ENCODE measurements at places on chromosomes 5 and 9. TPM values are rescaled to one million over a fixed set of nuclear protein-coding genes. Genes with fewer than 3 reads are reported as not detected.

The NTRK2 gene
- not detected for total RNA-seq

DNA sequence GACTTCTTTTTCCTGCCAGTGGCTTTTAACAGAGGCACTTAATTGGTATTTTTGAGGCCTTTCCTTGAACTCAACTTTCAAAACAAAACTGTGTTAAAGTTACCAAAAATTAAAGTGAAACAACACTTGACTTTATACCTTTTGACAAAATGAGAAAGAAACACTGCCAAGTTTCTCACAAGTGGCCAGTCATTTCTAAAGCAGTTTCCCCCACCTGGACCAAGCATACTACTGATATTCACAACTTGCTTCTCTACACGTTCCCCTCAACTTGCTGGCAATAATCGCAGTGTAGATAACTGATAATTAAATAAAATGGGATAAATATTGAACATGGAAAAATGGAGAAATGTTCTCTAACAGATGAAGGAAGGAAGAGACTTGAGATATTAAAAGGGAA lies 135.7 kb downstream of the TLR4 start:
- no peaks in the 10 kb centered on the region for H3K4me1 ChIP-seq
- no peaks in the 10 kb centered on the region for H3K36me3 ChIP-seq
- DNase-seq: no peak
- no peak overlapping the region for H3K27ac ChIP-seq

The MLANA gene
- total RNA-seq: not detected

The PSMB7 gene
- total RNA-seq: 216 TPM

- no peaks in the 10 kb centered on the region for H3K4me1 ChIP-seq
- H3K4me3 ChIP-seq: no peak overlapping the region
- no peaks in the 10 kb centered on the region for H3K27me3 ChIP-seq
- no peak for DNase-seq
Measured at GRCh38 chr9:96484521-96484931, 34.6 kb downstream of the HABP4 start.

GRCh38 chr9:86356871-86357866 lies 3.0 kb upstream of the TUT7 start:
- H3K4me3 ChIP-seq: no peak overlapping the region
- no peaks in the 10 kb centered on the region for H3K36me3 ChIP-seq
- no peak overlapping the region for H3K27ac ChIP-seq
- no peaks in the 10 kb centered on the region for H3K27me3 ChIP-seq
- H3K4me1 ChIP-seq: peaks cover 6% of the 10 kb centered on the region

The MORN5 gene
- total RNA-seq: not detected

The MEIKIN gene
- not detected for total RNA-seq

GRCh38 chr5:35240892-35241291 lies 10.6 kb upstream of the PRLR start:
- H3K27ac ChIP-seq: no peak overlapping the region
- DNase-seq: no peak
- no peaks in the 10 kb centered on the region for H3K36me3 ChIP-seq
- no peaks in the 10 kb centered on the region for H3K27me3 ChIP-seq
- peaks cover 14% of the 10 kb centered on the region for H3K4me1 ChIP-seq
- no peak overlapping the region for H3K4me3 ChIP-seq

DNA sequence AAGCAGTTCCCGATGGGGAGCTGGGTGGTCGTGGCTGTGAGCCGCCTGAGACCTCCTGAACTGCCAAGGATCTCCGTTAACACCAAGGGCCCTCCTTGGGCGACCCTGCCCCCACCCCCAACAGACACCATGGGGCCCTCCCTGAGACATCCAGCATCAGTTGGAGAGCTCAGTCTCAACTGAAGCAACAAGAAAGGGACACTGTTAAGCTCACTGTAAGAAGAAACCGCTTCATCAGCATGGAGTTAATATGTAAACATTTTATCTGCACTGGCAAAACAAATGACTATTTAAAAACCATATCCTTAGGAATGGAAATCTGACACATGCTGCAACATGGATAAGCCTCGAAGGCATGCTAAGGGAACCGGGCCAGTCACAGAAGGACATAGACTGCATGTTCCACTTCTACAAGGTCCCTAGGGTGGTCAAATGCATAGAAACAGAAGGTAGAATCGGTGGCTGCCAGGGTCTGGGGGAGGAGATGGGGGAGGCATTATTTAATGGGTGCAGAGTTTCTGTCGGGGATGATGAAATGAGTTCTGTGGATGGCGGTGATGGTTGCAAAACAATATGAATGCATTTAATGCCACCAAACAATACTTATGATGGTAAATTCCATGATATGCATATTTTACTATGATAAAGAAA lies 47.4 kb downstream of the ROR2 start:
- H3K27me3 ChIP-seq: no peaks in the 10 kb centered on the region
- peaks cover 12% of the 10 kb centered on the region for H3K4me1 ChIP-seq
- no peaks in the 10 kb centered on the region for H3K36me3 ChIP-seq
- no peak overlapping the region for H3K27ac ChIP-seq
- DNase-seq: no peak
- no peak overlapping the region for H3K4me3 ChIP-seq

DNA sequence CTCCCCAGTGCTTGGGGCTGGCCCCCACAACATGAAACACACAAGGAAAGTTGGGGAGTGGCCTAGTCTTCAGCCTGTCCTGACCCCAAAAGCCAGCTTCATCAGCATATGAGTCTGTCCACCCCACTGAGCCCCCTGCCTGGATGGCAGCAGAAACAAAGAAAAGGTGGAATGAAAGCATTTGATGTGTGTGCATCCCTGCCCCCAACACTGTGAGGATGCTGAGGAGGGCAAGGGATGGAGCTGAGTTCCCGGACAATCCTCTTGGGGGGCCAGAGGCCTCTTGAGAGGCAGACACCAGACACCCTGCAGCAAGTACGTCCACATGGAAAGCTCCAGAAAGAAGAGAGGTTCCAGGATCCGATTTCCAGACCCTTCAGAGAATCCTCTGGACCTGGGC lies 113.5 kb upstream of the PPP1R26 start:
- DNase-seq: no peak
- H3K4me1 ChIP-seq: no peaks in the 10 kb centered on the region
- no peak overlapping the region for H3K4me3 ChIP-seq
- H3K27ac ChIP-seq: no peak overlapping the region
- no peaks in the 10 kb centered on the region for H3K27me3 ChIP-seq

The LCN15 gene
- total RNA-seq: not detected

GRCh38 chr5:142239394-142240159 lies 85.2 kb downstream of the SPRY4 start:
- no peaks in the 10 kb centered on the region for H3K27me3 ChIP-seq
- no peak overlapping the region for H3K4me3 ChIP-seq
- H3K36me3 ChIP-seq: no peaks in the 10 kb centered on the region
- peak overlapping the region; percentile 97 for H3K27ac ChIP-seq
- H3K4me1 ChIP-seq: peaks cover 49% of the 10 kb centered on the region
- peak; percentile 64 for DNase-seq

DNA sequence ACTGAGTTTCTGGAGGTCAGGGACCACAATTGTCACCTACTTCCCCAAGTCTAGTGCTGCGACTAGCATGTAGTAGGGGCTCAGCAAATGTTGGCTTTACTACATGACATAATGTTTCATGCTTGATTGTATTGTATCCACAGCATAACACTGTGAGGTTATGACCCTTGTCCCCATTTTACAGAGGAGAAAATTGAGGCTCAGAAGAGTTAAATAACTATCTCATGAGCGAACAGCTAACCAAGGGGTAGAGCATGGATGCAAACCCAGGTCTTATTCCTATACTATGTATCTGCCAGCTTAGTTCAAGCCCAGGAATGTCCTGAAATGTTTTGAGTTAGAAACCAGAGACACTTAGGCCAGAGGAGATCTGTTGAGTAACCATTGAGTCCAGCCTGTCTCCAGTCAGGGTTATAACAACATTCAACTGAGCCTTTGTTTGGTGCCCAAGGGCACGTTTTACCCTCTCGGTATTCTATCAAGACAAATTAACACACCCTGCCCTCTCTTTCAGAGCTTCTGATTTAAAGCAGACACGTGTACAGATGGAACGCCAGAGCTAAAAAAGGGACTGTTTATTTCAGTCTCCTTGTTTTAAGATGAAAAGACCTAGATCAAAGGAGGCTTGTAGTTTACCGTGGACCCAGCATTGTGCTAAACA lies 16.5 kb downstream of the ANGPTL2 start:
- DNase-seq: no peak
- H3K4me3 ChIP-seq: no peak overlapping the region
- H3K36me3 ChIP-seq: no peaks in the 10 kb centered on the region
- H3K27ac ChIP-seq: no peak overlapping the region
- H3K4me1 ChIP-seq: peaks cover 9% of the 10 kb centered on the region

DNA sequence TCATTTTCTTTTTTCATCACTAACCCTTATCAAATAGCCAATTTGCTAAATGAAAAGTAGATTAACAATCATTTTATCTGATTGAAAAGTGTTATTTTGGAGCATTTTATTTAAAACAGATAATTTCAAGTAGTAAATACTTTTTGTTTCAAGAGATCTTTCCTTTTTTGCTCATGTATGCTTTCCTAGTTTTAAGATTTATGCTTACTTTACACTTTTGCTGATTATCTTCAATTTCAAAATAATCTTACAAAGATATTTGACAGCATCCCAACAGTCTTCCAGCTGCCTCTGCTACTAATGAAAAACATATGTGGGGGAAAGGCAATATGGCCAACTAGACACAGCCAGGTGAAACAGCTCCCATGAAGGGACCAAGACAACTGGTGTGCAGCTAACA lies 1027.3 kb upstream of the CDH9 start:
- no peaks in the 10 kb centered on the region for H3K4me1 ChIP-seq
- no peaks in the 10 kb centered on the region for H3K36me3 ChIP-seq
- no peaks in the 10 kb centered on the region for H3K27me3 ChIP-seq
- DNase-seq: no peak
- no peak overlapping the region for H3K4me3 ChIP-seq

- H3K4me3 ChIP-seq: no peak overlapping the region
- no peak overlapping the region for H3K27ac ChIP-seq
- H3K27me3 ChIP-seq: no peaks in the 10 kb centered on the region
Measured at GRCh38 chr9:83432104-83432627, 106.0 kb downstream of the FRMD3 start.

Data from Caco-2 (cell line).